HFF-Myc (cell line): ENCODE measurements at places on chromosomes 4 and X.

DNA sequence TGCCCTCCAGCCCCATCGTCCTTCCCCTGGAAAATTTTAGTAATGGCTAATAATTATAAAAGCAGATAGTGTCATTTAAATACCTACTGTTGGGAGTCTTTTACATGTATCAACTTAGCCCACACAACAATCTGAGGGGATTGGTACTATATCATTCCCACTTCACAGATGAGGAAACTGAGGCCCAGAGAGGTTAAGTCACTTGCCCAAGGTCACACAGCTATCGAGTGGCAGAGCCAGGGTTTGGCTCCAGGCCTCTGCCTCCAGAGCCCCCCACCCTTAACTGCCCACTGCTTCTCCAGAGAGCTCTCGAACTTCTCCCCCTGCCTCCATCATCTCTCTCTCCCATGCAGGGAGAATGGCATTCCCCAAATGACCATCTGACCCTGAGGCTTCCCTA, 7.4 kb downstream of the C4orf50 start:
- DNase-seq = no peak

GRCh38 chrX:18886344-18887161, 97.4 kb downstream of the PHKA2 start:
- no peak for DNase-seq

- DNase-seq = no peak
These were observed 17.7 kb upstream of the XKRX start for GRCh38 chrX:100946299-100946927.

DNA sequence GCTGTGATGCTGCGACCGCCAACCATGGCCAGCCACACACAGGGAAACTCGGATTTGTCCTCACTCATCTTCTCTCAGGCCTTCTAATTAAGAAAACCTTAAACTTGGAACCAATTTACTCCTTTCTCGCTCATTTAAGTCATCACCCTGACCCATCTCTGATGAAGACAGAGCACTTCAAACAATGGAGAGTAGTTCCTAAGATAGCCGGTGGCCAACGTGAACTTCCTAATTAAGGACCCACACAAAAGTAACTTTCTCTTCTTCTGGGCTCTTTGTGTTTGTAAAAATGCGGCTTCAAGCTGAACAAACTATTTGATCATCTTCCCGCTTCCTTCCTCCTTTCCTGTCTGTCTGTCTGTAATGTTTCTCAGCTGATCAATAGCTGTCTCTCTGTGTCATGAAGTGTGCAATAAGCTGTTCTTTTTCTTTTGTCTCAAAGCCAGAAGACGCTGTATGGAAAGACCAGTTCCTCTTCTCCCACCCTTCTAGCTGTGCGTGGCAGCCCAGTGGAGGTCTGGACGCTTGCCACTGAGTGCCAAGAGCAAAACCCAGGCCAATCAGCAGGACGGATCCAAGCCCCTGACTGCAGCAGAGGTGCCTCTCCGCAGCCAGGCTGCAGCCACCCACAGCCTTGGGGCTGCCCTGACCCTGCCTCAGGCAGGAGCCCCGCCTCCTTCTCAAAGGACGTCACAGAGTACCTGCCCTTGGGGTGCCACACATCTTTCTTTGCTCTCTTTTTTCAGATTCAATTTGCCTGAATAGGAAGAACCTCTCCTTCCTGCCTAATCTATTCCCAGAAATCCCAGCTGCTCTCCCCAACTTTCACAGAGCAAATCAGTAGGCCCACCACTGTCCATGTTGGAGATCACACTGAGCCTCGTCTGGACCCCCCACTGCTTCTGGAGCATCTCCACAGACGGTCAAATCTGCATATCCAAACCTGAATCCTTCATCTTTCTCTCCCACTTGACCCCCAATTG, 59.3 kb downstream of the MAML3 start:
- DNase-seq = no peak

- no peak for DNase-seq
These were observed 5.5 kb upstream of the NKX1-1 start for GRCh38 chr4:1411436-1412375.

- DNase-seq = no peak
These were observed 108.2 kb downstream of the EGF start for GRCh38 chr4:110020646-110021443.

DNA sequence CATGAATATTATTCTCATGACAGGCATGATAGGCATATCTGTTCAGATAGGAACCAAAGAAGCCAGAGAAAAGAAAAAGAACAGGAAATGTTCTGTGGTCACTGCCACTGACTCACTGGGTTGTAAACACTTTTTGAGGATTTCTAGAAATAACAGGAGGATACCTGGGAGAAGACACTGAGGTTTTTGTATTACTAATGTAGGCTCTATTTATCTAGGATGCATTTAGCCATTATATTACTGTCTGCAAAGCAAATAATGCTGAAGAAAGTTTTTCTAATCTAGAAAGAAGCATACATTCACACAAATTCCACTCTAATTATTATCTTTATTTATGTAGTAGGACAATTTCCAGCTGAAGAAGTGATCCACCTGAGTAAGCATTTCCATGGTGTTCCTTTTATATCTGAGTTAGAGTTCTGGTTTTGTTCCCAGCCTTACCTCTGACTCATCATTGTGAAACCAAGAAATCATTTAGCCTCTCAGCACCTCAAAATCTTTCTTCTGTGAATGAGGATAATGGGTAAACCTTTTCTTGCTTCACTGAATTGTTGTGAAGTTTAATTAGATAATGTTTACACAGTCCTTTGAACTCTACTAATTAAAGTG, 40.2 kb upstream of the EPGN start:
- DNase-seq = no peak

- DNase-seq = peak; percentile 45
These were observed 84.1 kb downstream of the NHS start for GRCh38 chrX:17459008-17459611.

DNA sequence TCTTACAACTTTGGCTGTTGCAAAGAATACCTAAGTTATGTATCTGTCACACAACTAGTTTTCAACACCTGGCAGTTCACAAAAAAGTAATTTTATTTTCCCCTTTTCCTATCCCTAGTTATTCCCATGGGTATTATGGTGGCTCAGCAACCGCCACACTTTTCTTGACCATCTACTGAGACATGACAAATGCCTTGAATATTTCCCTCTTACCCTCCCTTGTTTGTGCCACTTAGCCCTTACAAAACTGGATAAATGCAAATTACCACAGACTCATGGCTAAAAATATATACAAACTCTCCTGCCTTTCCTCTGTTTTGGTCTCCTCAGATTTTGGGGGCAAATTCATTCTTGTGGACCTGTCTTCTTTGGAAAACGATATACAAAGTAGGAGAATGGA, 72.1 kb downstream of the AMOT start:
- no peak for DNase-seq

DNA sequence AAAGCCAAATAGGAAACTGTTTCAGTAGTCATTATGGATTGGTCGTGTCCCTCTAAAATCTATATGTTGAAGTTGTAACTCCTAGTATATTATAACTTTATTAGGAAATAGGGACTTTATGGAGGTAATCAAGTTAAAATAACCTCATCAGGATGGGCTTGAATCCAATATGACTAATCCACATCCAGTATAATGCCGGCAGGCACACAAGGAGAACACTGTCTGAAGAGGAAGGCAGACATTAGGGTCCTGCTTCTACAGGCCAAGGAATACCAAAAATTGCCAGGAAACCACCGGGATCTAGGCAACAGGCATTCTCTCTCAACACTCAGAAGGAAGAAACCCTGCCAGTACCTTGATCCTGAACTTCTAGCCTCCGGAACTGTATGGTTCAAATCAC, 130.3 kb downstream of the ATP10D start:
- no peak for DNase-seq

- DNase-seq = no peak
These were observed 139.6 kb upstream of the PTCHD1 start for GRCh38 chrX:23194885-23195554.

DNA sequence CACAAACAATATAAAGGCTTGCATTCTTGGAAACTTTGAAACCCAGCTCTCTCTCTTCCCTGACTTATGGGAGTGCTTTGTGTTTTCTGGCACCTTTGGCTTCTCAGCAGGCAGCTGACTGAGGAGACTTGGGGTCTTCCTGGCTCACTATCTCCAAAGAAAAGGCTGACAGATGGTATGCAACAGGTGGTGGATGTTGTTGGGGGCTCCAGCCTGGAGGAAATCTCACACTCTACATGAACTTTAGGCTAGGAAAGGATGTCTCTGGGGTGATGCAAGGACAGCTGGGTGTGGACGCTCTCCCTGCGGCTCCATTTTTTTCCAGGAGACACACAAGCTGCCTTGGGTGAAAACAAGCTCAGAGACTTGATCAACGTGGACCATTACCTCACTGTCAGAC, 67.4 kb downstream of the DNAAF6 start:
- no peak for DNase-seq

DNA sequence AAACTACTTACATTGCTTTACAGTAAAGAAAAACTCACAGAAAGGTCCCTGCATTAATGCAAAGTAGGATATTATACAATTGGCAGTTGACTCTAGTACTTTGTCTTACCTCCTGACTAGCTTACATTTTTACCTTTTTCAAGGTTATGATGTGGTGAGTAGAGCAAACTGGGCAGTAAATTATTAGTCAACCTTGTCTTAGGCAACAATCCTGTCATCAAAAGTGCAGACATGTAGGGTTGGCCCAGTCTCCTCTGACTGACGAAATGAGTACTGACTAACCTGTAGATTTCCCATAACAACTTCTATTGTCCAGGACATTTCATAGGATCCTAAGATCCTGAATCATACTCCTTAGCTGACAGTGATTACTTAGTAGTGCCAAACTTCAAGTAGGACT, 142.0 kb upstream of the NUDT6 start:
- no peak for DNase-seq

GRCh38 chrX:147079457-147079856, 264.9 kb upstream of the CXorf51A start:
- DNase-seq = no peak

GRCh38 chr4:9994246-9994847, 26.9 kb downstream of the SLC2A9 start:
- no peak for DNase-seq

DNA sequence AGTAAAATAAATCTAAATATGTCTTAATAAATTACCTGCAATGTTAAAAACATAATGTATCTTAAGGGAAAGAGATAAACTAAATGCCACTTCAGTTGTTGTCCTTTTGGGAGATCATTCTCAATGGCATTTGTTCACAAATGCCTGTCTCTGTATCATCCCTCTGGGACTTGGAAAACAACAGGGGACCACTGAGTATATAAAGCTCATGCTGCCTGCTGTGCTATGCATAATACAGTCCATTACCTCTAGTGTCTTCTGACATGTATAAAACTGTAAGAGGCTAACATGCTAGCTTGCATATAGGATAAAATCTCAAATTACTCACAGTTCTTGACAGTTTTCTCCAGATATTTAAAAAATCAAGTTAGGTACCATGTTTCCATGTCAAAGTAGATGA, 503.9 kb downstream of the PDHA2 start:
- DNase-seq = no peak

GRCh38 chr4:147518846-147519767, 38.2 kb downstream of the EDNRA start:
- no peak for DNase-seq

GRCh38 chrX:101208152-101208905, 11.3 kb upstream of the DRP2 start:
- DNase-seq = no peak

- no peak for DNase-seq
These were observed 299.2 kb downstream of the IDS start for GRCh38 chrX:149205937-149206336.

DNA sequence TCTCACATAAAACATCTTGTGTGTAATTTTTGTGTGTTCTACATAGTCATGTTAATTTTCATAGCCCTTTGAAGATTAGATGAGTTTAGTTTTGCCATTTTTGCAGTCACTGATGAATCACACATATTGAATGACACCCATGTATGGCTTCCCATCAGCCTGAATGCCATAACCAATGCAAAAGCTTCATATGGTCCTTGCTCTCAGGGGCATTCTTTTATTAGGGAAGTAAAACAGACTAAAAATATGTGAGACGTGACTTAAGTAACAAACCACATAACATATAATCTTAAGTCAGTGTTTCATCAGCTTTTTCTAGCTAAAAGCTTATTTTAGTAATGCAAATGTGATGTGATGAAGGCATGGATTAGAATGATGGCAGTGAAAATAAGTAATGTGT, 8.2 kb downstream of the SLC25A4 start:
- DNase-seq = no peak

DNA sequence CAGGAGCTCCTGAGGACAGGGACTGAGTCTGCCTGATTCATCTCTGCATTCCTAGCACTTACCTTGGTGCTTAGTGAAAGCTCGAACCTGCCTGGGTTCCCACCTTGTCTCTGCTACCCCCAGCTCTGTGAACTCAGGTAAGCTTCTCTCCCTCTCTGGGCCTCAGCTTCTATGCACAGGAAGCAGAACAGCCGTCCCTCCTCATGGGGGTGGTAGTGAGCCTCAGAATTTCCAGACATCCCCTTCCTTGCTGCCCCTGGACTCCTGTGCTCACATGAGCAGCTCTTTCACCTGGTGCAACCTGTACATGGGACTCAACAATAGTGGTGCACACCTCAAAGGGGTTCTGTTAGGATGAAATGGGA, 50.8 kb downstream of the HTRA3 start:
- DNase-seq = no peak

DNA sequence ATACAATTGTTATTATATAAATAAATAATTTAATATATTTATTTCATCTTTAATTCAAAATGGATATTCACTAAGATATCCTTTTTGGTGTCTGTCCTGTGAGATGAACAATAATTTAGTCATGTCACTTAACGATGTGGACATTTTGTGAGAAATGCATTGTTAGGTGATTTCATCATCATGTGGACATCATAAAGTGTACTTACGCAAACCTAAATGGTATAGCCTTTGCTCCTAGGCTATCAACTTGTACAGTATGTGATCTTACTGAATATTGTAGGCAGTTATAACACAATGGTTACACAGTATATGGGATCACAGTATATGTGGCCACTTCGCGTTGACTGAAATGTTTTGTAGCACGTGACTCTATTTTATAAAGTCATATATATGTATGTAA, 20.2 kb upstream of the CHRNA9 start:
- no peak for DNase-seq

GRCh38 chrX:54891573-54891972, 29.1 kb upstream of the TRO start:
- DNase-seq = no peak

DNA sequence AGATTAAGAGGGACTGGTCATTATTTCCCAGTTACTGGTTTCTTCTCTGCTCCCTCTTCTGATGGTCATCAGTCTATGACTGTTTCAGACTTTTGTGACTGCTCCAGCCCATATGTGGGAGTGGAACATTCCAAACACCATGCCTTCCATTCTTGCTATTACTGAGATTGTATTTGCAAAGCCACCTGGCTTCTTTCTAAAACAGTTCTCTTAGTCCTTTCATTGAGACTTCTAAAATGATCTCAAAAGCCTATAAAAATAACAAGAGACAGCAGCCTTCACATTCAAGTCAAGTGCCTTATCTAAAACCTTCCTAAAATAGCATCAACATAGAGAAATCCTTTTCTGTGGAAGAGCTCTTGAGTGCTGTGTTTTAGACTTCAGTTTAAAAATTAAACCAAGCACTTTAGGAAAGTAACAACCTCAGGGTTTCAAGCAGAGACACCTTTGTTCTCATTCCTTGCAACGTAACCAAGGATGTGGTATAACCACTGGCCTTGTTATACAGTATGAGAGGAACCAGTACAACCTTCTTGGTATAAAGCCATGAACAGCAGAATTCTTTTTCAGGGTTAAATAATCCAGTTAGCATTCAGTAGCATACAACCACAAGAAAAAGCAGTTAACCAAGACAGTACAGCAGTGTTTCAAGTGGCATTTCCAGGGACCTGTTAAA, 97.1 kb downstream of the NFKB1 start:
- DNase-seq = no peak
